ENCODE measurements at places on chromosomes 11 and 22.

- DNase-seq, result peak; percentile 11
Observed at GRCh38 chr11:61507962-61508861, at the start of gene LRRC10B. Gene LRRC10B (plus strand): TSS chr11:61508749. CDS start chr11:61508999, 250 bp downstream.

DNA sequence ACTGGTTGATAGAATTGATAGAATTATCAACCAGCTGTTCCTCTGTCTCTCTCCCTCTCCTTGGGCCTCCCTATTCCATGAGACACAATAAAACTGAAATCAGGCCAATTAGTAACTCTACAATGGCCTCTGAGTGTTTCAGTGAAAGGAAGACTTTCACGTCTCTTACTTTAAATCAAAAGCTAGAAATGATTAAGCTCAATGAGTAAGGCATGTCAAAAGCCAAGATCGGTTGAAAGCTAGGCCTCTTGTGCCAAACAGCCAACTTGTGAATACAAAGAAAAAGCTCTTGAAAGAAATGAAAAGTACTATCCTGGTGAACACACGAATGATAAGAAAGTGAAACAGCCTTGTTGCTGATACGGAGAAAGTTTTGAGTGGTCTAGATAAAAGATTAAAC lies 16.6 kb downstream of the PIH1D2 start:
- DNase-seq, result no peak

GRCh38 chr11:6755303-6755952 lies 16.3 kb downstream of the OR2AG2 start:
- peak; percentile 20 for DNase-seq

- DNase-seq, result no peak
Observed at GRCh38 chr11:60183591-60184205, 815 bp upstream of the MS4A6A start.

GRCh38 chr11:116787786-116788486 lies at the start of gene ZPR1:
Gene ZPR1 (minus strand): TSS chr11:116788023. CDS start chr11:116787990, 33 bp downstream.
- peak; percentile 86 for DNase-seq

All from CD4-positive, alpha-beta T cell treated with Interleukin-1 beta for 1 hour (primary cell).